ENCODE measurements at places on chromosomes 11 and 22.

GRCh38 chr11:114079511-114080065 lies 20.1 kb downstream of the ZBTB16 start:
- no peak for DNase-seq

DNA sequence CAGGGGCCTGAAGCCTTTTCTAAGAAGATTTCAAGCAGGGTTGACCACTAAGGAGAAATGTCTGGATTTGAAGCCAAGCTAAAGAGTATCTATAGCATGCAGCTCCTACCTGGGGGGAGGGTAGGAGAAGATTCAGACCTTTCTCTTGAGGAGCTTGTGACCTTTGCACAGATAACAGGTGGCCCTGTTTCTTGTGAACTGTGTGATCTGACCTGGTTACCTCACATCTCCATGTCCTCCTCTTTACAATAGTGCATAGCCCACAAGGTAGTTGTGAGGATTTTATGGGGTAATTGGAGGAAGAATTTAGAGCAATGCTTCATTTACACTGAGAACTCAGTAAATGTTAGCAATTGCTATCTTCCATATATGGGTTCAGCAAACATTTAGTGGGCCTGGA lies 310.1 kb downstream of the TMEM135 start:
- no peak for DNase-seq

DNA sequence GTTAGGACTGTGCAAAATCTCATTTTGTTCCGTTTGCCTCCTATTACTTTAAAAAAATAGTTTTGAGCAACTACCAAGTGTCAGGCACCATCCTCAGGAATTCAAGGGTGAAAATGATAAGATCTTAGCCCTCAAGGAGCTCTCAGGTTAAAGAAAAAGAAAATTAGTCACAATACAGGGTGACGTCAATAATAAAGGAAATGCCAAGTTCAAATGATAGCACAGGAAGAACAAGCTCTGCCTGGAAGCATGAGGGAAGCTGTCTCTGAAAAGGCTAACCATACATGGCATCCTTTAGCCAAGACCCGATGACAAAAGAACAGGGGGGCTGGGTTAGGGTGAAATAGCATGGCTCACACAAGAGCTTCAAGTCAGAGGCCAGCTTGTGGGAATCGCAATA lies 11.1 kb upstream of the MPZL2 start:
- DNase-seq, result peak; percentile 63

DNA sequence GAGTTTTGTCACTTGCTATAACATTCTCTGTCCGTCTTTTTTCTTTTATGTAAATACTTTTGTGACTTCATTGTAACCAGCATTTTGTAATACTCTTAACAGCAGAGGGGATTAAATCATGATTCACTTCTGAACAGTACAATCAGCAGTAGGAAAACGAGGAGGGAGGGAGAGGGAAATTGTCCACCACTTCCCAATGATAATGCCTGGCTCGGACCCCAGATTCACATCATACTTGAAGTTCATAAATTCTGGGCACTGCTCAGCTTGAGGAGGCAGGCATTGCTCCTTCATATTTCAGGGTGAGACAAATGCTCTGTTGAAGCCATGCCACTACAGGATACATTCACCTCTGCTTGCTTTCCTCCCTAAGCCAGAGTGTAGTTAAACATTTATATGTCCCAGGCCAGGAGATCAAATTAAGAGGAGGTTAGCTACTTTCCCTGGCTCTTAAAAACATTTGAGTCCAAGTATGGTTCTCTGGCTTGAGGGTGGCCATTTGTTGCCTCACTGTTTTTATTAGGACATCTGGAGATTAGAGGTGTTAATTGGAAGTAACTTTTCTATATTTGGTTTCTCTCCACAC lies 129.0 kb upstream of the LDLRAD3 start:
- DNase-seq, result no peak

GRCh38 chr22:36562261-36562835 lies 33.4 kb upstream of the EIF3D start:
- peak; percentile 37 for DNase-seq

GRCh38 chr11:15911377-15912044 lies 444.8 kb downstream of the SOX6 start:
- DNase-seq, result no peak

GRCh38 chr22:38798496-38798895 lies 4.6 kb upstream of the DNAL4 start:
- no peak for DNase-seq

- no peak for DNase-seq
Measured at GRCh38 chr11:528815-529727, 6.3 kb downstream of the HRAS start.

DNA sequence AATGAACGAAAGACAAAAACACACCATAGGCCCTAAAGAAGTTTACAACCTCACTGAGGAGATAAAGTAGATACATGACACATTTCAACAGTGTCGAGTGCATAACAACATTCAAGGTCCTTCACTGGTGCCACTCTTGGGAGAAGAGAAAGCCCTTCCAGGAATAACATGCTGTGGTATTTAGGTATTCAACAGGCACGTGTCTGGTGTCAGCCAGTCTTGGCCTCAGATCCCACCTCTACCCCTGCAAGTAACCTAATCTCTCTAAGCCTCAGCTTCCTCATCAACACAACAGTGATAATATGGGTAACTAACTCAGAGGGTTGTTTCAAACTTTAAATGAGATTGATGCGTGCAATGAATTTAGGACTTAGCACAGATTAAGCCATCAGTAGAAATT lies 235.0 kb upstream of the ZC3H12C start:
- DNase-seq, result no peak

DNA sequence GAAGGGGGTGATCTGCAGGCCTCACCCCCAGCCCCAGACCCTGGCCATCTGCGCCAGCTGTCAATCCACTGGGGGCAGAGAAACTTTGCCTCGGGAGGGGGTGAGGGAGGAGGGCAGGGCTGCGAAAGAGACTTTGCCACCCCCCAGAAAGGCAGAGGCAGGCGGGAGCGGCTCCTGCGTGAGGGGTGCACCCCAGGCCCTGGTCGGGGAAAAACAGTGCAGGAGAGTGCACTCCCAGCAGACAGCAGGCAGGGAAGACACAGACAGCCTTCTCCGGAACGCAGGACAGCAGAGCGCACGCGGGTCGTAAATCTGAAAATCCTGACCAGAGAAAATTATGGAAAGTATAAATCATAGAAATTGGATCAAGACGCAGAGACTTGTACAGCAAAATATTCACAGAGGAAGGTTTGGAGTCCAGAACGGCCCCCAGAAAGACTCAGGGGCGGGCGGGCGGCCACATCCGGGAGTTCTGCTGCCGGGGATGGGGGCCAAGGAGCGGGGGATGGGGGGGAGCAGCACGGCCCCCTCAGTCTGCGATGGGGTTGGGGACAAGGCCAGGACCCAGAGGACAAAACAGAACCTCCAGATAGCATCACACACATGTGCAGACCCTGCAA lies 8.0 kb upstream of the MRPL23 start:
- no peak for DNase-seq

DNA sequence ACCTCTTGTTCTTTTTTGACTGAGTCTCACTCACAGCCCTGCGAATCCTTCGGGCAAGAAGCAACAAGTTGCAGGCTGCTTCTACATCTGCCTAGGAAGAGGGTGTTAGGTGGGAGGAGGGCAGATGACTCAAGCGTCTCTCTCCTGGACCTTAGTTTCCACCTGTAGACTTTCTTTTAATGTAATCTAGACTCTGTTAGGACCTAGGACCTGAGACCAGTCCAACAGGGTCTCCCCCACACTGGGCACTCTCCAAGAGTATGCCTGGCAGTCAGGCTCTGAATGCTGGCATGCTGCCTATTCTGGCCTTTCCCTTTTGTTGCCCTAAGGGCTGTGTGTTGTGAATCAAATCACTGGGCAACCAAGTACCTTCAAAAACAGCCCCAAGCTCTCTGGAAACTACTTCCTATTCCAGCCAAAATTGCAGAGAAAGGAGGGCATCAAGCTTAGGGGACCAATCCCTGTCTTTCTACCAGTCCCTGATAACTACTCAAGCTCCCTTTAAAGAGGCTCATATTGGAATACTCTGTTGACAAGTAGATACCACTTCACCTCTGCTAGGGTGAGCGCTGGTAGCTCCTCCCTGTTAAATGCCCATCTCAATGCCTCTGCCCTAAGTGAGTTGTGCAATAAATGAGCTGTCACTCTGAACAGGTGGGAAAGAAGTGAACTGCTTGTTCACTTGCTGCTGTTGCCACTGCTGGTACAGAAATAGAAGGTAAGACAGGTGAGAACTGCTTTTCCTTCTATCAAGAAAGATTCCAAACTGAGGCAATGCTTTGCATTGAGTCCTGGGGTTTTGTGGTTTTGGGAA lies at the start of gene BBOX1:
Gene BBOX1 (plus strand): TSS at position 514 of the 814 bp plus-strand sequence. CDS start 14,616 bp downstream, outside the sequence.
- peak; percentile 36 for DNase-seq

GRCh38 chr11:20536784-20537183 lies 62.6 kb upstream of the SLC6A5 start:
- no peak for DNase-seq

GRCh38 chr11:125301346-125301745 lies 136.8 kb downstream of the PKNOX2 start:
- DNase-seq, result no peak

- DNase-seq, result no peak
Measured at GRCh38 chr11:122007601-122008071, 108.4 kb downstream of the BLID start.

DNA sequence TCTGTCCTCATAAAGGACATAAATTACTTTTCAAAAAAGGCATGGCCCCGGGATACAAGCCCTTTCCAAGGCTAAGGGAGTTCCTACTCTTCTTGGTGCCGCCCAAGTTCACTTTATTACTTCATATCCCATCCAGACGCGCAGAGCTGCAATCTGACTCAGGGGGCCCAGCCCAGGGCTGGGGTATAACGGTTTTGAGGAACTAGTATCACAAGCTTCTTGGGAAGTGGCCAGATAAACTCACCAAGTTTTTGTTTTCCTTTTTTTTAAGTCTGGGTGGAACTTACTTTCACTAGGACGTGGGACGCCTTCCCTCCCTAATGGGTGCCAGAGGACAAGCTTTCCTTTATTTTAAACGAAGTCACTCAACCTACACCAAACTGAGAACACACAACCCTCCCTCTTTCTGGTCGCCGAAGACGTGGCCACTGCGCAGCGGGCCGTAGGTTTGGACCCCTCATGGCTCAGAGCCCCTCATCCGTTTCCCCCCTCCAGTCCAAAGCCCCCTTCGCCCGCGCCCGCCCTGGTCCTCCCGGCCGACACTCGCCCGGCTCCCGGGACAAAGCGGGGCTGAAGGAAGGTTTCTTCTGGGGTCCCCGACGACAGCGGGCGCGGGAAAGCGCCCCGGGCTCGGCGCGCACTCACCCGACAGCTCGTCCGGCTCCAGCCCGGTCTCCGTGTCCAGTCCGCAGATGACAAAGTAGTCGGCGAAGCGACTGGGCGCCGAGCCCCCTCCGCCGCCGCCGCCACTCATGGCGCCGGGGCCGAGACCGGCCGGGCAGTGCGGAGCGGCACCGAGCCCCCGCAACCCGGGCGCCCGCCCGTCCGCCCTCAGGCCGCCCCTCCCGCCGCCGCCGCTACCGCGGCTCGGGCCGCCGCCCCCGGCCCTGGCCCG lies 587 bp downstream of the DENND5A start:
- peak; percentile 67 for DNase-seq

DNA sequence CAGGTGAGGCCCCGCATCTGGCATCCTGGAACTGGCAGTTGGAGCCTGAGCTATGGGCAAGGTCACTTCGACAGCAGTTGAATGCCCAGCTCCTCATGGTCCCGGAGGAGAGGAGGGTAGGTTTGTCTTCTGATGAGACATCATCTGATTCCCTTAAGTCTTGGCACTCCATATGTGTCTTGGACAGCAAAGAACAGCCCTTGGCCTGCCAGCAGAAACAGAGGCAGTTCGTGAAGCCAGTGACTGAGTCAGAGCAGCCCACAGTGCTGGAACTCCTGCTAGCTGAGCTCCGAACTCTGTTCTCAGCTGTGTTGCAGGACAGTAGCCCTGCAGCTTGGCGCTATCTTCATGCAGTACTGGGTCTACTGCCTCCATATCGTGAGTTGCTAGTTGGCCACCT lies 1.0 kb downstream of the DNHD1 start:
- no peak for DNase-seq

DNA sequence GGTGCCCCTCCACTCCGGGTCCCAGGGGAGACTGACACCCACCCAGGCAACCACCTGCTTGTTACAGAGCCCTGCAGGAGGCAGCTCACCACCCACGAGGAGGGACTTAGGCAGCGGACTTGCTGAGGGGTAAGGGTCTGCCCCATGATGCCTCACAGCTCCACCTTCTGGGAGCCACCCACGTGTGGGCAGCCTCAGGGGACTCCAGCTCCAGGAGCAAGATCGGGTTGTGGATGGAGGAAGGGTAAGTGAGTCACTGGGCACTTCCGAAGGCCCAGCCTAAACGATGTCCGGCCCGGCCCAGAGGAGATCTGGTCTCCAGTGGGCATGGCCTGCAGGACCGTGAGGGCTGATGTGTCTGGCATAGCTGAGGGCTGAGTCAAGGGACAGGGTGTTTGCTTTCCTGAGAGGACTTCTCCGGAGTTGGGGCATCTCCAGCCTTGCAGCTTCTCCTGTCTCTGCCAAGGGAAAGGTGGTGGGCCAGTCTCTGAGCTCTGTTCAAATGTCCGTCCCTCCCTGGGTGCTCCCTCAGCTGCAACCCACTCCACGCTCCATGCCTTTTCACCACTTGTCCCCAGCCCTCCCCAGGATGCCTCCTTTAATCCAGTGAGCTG lies 32.3 kb upstream of the P2RY2 start:
- peak; percentile 93 for DNase-seq

- no peak for DNase-seq
Measured at GRCh38 chr11:118058311-118059245, 18.3 kb upstream of the TMPRSS4 start.

DNA sequence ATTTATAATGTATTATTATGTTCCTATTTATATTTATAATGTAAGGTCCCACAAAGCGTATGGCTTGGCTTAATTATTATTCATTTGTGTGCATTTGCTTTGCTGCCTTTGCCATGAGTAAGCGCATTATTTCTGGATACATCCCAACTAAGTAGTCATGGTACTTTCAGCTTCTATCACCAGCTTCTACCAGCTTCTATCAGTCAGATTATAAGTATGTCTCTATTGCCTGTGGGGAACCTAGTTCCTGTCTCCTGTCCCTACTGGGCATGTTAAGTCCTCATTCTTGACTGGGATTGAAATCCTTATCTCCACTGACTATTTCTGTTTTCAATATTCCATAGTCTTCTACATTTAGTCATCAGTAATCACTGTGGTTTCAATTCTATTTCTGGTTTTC lies 33.5 kb upstream of the OR10W1 start:
- peak; percentile 95 for DNase-seq

- no peak for DNase-seq
Measured at GRCh38 chr11:47161890-47162289, 14.8 kb downstream of the ARFGAP2 start.

GRCh38 chr11:7591107-7591894 lies 77.5 kb downstream of the PPFIBP2 start:
- DNase-seq, result no peak

All from HFFc6 (cell line).